ENCODE measurements at places on chromosomes 13 and 19.

- DNase-seq: no peak
Measured at GRCh38 chr13:79937311-79937710, 403.6 kb downstream of the SPRY2 start.

DNA sequence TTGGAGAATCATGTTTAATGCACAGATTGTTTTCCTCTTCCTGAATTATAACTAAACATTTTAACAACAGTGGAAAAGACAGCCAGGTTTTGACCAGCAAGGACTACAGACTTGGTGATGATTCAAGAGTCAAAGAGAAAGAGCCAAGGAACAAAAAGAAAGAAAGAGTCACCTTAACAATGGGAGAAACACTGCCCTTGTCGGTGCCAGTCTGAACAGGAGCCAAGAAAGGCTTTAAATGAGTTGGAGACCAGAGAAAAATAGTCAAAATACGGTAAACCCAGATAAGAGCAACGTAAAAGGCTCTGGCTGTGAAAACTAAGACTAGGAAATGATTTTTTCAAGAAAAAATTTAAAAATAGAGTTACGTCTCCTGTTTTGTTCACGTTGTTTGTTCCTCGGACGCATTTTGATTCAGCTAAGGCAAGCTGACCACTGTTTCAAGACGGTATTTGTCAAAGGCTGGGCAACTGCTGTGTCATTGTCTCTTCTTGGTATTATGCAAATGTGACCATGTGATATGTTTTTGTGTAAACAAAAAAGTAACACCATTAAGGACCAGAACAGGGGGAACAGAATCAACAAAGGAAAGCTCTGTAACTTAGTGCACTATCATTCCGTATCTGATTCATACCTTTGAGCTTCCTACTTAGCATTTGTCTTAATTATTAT is 634.5 kb downstream of the LIG4 start:
- DNase-seq: no peak

GRCh38 chr19:17078920-17079709 is 3.5 kb downstream of the MYO9B start:
- DNase-seq: no peak

DNA sequence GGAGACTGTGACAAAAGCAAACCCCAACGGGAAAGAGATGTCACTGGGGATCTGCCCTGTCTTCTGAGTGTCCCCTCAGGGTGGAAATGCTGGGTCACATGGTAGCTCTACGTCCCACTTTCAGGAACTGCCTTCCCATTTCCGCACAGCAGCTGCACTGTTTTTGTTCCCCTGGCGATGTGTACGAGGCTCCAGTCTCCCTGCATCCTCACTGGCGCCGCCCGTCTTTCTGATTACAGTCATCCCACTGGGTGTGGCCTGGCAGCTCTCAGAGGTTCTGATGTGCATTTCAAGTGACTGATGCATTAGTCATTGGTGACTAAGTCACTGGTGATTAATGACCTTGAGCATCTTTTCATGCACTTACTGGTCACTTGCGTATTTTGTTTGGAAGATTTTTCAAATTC is 21.2 kb downstream of the PCID2 start:
- DNase-seq: peak; percentile 50

- DNase-seq: peak; percentile 93
Measured at GRCh38 chr19:48321622-48322591, 3.4 kb upstream of the EMP3 start.

GRCh38 chr19:13622766-13623715 is 116.8 kb upstream of the CACNA1A start:
- no peak for DNase-seq

DNA sequence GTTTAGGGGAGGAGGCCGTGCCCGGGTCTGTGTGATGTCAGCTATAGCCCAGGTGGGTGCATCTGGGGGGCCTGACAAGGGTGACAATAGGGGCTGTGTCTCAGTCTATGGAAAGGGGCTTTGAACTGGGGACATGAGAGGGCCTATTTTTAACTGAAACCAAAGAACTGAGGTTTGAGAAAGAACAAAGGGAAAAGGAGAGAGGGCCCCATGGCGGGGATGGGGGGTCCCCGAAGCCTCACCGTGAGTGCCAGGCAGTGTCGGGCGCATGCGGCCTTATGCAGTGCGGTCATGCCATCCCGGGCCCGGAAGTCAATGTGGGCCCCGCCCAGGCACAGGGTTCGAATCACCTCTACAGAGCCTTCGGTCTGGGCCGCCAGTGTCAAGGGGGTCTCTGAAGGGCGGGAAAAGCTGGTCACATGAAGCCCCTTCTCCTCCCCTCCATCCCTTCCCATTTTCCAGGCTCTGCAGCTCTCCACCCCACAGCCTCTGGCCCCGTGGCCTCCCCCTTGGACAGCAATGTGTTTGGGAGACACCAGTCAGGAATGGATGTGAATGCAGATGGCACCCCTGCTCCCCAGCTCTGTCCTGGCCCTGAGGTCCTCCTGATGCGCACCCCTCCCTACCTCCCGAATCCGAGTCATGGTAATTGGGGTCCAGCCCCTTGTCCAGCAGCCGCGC is 5.9 kb downstream of the SHANK1 start:
- no peak for DNase-seq

DNA sequence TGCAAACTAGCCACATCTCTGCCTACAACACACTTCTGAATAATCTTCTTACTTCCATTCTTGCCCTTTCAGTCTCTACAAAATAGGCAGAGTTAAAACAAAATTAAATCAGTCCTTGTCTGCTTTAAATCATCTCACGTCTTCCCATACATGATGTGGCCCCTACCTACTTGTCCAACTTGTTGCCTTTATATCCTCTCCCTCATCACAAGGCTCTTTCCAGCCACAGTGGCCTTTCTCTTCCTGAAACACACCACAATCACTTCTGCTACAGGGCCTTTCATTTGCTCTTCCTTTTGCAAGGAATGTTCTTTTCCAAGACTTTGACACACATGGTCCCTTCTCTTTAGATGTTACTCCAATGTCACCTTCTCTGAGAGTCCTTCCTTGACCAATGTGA is 1.7 kb downstream of the RBM26 start:
- DNase-seq: no peak

DNA sequence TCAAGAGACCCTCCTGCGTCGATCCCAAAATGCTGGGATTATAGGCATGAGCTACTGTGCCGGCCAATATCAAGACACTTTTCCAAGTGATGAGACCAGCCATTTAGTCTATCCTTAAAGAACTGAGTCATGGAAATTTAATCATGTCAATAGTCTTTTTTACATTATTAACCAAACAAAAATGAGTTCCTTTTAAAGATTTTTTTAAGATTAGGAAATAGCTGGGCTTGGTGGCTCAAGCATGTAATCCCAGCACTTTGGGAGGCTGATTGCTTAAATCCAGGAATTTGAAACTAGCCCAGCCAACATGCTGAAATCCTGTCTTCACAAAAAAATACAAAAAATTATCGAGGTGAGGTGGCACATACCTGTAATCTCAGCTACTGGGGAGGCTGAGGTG is 16.7 kb upstream of the ZNF564 start:
- no peak for DNase-seq

GRCh38 chr19:47790398-47790814 is 11.9 kb downstream of the SELENOW start:
- DNase-seq: peak; percentile 97

GRCh38 chr13:28978574-28978973 is 158.4 kb downstream of the MTUS2 start:
- DNase-seq: no peak

DNA sequence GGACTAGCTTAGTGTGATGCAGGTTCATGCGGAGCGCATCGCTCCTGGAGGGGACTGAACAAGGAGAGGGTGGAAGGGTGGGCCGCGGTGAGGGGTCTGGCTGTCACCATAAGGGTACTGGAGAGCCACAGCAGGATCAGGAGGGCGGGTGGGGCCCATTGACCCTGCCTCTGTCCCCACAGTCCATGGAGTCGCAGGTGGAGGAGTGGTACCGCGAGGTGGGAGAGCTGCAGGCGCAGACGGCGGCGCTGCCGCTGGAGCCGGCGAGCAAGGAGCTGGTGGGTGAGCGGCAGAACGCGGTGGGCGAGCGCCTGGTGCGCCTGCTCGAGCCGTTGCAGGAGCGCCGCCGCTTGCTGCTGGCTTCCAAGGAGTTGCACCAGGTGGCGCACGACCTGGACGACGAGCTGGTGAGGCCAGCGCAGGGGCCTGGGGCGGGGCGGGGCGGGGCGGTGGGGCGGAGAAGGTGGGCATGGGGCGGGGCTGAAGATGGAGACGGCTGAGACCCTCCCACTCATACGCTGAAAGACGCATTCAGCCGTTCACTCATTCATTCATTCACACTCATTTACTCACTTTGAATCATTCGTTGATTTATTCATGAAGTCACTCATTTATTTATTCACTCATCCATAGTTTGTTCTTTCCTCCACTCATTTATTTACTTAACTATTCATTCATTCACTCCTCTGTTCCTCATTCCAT is 27.5 kb upstream of the SHKBP1 start:
- DNase-seq: peak; percentile 40

DNA sequence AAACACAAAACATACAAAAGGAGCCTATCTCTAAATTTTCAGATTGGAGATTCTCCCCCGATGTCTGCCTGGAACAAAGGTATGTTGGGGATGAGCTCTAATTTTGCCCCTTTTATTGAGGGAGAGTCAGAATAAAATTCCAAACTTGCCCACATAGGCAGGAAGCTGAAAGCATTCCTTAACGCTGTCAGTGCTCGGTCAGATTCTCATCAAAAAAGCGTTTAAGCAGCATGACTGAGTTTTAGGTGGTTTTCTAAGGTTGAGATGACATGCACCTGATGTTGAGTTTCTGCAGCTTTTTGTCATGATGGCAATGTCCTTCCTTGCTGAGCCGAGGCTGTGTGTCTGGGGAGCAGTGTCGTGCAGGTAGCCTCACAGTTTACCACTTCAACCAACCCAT is 48.4 kb upstream of the MEDAG start:
- DNase-seq: no peak

- no peak for DNase-seq
Measured at GRCh38 chr13:68056816-68057710, 826.9 kb upstream of the PCDH9 start.

- no peak for DNase-seq
Measured at GRCh38 chr13:73902296-73902695, 231.9 kb downstream of the KLF12 start.

GRCh38 chr19:2668175-2668763 is 34.2 kb downstream of the GNG7 start:
- no peak for DNase-seq

GRCh38 chr19:1762243-1763117 is 9.2 kb downstream of the ONECUT3 start:
- DNase-seq: no peak

GRCh38 chr19:51311351-51312257 is at the start of gene IGLON5:
Gene IGLON5, plus strand, starts transcription at chr19:51311644. Its CDS starts 204 bp downstream, at chr19:51311848.
- DNase-seq: no peak

DNA sequence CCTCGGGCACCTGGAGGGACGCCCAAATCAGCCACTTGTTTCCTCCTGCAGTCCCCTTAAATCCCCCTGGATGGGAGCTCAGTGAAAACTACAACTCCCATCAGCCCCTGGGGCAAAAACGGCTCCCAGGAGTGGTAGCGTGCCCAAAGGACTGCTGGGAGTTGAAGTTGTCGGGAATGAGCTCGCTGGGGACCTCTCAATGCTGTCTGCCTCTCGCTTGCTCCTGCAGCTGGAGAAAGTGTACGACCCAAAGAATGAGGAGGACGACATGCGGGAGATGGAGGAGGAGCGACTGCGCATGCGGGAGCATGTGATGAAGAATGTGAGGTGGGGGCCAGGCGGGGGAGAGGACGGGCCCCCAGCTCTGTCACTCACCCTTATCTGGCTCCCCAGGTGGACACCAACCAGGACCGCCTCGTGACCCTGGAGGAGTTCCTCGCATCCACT is 14.7 kb upstream of the DHDH start:
- DNase-seq: no peak

- DNase-seq: no peak
Measured at GRCh38 chr13:50989476-50989875, 79.9 kb downstream of the RNASEH2B start.

- no peak for DNase-seq
Measured at GRCh38 chr19:15247107-15248014, 15.1 kb upstream of the EPHX3 start.

DNA sequence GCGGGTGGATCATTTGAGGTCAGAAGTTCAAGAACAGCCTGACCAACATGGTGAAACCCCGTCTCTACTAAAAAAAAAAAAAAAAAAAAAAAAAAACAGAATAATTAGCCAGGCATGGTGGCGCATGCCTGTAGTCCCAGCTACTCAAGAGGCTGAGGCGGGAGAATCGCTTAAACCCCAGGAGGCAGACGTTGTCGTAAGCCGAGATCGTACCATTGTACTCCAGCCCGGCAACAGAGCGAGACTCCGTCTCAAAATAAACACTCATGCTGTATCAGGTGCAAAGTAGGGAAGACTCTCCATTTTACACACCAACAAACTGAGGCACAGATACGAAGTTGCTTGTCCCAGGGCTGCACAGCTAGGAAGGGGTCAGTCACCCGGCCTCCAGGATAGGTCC is 15.6 kb downstream of the TLE6 start:
- no peak for DNase-seq

DNA sequence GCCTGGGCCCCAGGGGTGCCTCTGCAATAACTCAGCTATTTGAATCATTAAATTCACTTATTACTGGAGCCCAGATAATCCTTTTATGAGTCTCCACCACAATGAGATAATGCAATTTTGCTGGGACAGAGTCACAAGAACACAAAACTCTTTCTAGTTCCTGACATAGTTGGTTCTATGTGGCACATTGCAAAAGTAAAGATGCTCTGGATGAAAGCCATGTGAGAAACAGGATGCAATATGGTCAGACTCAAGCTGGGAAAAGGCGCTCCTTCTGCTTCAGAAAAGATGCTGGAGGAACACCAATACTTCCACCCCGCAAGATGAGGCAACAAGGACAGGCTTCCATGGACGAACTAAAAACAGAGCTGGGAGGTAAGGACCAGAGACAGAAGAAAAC is 5.7 kb downstream of the ANKRD27 start:
- DNase-seq: no peak

DNA sequence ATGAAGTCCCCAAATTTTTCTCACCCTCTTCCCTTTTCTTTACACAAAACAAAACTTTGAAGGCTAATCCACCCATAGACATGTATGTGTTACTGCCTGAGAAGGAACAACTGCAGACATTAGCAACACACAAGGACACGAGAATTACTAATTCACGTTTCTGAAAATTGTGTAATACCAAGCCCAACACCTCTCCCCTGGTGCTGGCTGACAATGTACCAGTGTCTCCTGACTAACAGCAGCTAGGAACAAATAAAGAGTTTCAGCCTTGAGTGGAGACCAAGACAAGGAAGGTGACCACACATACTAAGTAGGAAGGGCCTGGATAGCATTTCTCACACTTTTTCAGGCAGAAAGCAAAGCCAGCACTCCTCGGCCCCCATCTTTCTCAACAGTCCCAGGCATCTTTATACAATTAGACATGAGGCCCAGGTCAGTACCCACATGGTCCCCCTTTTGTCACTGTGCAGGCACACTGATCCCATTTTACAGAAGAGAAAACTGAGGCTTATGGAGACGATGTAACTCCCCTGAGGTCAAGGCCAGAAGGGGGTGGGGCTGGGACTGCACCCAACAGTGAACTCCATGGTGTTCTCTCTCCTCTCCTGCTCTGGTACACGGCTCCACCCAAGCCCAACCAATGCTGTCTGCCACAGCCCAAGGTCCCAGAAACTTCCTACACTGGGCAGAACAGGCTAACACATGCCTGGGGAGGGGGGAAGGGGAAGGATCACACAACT is 8.7 kb downstream of the BRD4 start:
- no peak for DNase-seq

- no peak for DNase-seq
Measured at GRCh38 chr19:460877-461720, at the start of gene SHC2. Gene SHC2, minus strand, starts transcription at chr19:461033. Its CDS starts 37 bp downstream, at chr19:460996.

- DNase-seq: no peak
Measured at GRCh38 chr19:43460362-43461016, 4.9 kb downstream of the LYPD3 start.
